ENCODE measurements at places on chromosomes 6 and 20.
A peak's percentile ranks its signal among the peaks of the same experiment; 100 is the strongest.

GRCh38 chr6:131660195-131660594, 23.1 kb downstream of the ENPP3 start:
- DNase-seq, result no peak
- H3K36me3 ChIP-seq, result no peaks in the 10 kb centered on the region
- H3K4me1 ChIP-seq, result no peaks in the 10 kb centered on the region
- no peak overlapping the region for H3K27ac ChIP-seq
- H3K4me3 ChIP-seq, result no peak overlapping the region
- H3K27me3 ChIP-seq, result peaks cover 3% of the 10 kb centered on the region

GRCh38 chr6:156102129-156102528, 646.5 kb upstream of the NOX3 start:
- peaks cover 1% of the 10 kb centered on the region for H3K27me3 ChIP-seq
- H3K27ac ChIP-seq, result no peak overlapping the region
- H3K36me3 ChIP-seq, result no peaks in the 10 kb centered on the region
- no peak overlapping the region for H3K4me3 ChIP-seq
- no peaks in the 10 kb centered on the region for H3K4me1 ChIP-seq

DNA sequence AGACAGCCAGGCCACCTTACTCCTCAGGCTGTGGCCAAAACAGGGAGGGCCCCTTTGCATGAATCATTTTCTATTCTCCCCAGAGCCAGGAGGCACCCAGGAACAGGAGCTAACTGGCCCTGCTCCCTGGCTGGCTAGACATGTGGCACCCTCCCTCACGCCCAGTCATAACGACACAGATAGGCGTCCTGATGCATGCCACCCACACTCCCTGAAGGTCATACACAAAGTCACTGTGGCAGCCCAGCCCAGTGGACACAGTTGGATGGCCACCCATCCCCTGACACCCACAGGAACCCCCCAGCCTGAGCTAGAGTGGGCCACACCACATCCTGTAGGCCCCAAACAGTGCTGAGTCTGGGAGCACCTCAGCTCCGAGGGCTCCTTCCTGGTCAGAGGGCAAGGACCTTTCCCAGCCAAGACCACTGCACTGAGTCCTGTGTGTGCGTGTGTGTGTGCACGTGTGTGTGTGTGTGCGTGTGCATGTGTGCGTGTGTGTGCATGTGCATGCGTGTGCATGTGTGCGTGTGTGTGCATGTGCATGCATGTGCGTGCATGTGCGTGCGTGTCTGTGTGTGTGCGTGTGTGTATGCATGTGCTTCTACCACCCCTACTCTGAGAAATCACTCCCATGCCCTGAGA, 21.6 kb downstream of the TFEB start:
- H3K27me3 ChIP-seq, result peaks cover 18% of the 10 kb centered on the region
- no peaks in the 10 kb centered on the region for H3K36me3 ChIP-seq
- peaks cover 21% of the 10 kb centered on the region for H3K4me1 ChIP-seq
- H3K27ac ChIP-seq, result peak overlapping the region; percentile 36
- peak overlapping the region; percentile 69 for H3K4me3 ChIP-seq
- DNase-seq, result no peak

DNA sequence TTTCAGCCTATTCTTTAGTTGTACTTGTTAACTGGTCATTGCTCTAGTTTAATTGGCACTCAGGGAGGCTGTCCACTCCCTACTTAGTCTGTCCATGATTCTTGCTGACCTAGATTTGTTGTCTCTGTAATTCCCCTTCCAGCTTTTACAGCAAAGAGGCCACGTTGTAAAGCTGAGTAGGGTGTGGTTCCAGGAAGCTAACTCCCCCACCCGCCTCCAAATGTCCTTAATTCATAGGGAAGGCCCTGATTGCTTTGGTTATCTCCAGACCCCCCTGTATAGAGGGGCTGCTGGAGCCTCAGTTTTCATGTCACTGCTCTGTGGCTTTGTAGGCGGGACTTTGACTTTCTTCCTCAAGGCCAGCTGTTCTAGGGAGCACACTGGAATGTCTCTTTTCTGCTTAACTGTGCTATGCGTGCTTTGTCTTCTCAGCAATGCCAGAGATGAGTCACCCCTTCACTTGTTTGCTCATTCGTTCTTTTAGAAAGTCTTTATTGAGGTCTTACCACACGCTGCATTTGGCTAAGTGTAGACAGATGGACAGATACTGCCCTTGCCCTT, 175.1 kb upstream of the JAG1 start:
- no peak overlapping the region for H3K27ac ChIP-seq
- peaks cover 2% of the 10 kb centered on the region for H3K27me3 ChIP-seq
- no peaks in the 10 kb centered on the region for H3K36me3 ChIP-seq
- H3K4me1 ChIP-seq, result no peaks in the 10 kb centered on the region
- DNase-seq, result no peak

DNA sequence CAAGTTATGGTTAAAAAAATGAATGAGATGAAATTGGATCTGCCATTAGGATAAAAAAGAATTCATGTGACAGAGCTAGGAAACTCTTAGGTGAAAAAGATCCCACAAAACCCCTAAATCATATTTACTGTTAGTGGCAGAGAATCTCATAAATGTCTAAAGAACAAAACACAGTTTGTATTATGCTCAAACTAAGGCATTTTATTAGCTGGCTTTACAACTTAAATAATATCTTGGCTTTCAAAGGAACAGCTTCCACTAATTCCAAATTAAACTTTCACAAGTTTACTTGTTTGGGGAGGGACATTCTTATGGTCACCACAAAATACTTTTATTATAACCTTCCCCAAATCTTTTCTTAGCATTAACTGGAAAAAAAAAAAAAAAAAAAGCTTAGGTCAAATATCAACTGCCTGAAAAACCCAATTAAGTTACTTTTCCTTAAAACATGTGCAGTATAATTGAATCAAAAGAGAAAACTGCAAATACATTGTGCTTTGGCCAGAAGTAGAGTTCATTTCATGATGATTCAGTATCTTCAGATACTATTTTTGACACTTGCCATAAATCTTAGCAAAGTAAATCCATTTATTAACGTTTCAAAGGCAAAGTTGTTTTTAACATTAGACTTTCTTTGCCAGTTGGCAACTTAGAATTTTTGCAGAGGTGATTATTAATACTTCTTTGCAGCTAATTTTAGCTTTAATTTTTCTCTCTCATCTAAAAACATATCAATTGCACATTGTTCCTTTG, 14.7 kb upstream of the ALDH8A1 start:
- no peak for DNase-seq
- H3K27ac ChIP-seq, result no peak overlapping the region
- H3K36me3 ChIP-seq, result peaks cover 6% of the 10 kb centered on the region
- H3K4me1 ChIP-seq, result peaks cover 2% of the 10 kb centered on the region
- H3K27me3 ChIP-seq, result no peaks in the 10 kb centered on the region

GRCh38 chr6:13741365-13741764, 29.7 kb upstream of the RANBP9 start:
- H3K4me1 ChIP-seq, result no peaks in the 10 kb centered on the region
- peaks cover 4% of the 10 kb centered on the region for H3K27me3 ChIP-seq
- peak overlapping the region; percentile 27 for H3K27ac ChIP-seq

- H3K27me3 ChIP-seq, result no peaks in the 10 kb centered on the region
- no peak overlapping the region for H3K27ac ChIP-seq
- no peaks in the 10 kb centered on the region for H3K36me3 ChIP-seq
- no peak overlapping the region for H3K4me3 ChIP-seq
Measured at GRCh38 chr6:135506270-135506997, 8.9 kb upstream of the AHI1 start.

Data from endothelial cell (in vitro differentiated cells).